ENCODE measurements at places on chromosomes 16 and 17.
A peak's percentile ranks its signal among the peaks of the same experiment; 100 is the strongest.

- no peak for DNase-seq
Observed at GRCh38 chr17:58079300-58080033, 3.8 kb upstream of the DYNLL2 start.

DNA sequence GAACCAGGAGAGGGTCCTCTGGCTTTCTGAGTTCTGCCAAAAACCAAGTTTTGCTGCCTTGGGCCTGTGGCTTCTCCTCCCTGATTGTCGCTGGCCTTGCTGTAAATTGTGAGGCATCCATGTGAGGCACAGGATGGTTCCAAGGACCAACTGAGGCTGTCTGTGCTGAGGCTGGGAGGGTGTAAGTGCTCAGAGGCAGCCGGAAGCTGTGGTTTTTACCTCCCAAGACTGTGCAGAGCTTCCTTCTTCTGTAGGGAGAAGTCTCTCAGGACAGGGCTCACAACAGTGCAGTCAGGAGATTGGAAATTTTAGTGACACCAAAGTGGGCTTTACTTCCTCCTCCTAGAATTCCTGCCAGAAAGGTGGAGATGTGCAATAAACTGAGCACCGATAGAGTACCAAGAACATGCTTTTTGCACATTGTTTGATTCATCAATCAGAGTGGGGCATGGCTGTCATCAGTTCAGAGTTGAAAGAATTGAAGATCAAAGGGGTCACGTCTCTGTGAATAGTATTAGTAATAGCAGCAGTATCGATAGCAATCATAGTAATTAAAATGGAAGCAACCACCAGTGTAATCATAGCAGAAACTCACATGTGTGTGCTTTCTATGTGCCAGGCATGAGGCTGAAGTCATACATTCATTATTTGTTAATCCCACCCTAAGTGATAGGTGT is 467.1 kb downstream of the WWOX start:
- DNase-seq = no peak

DNA sequence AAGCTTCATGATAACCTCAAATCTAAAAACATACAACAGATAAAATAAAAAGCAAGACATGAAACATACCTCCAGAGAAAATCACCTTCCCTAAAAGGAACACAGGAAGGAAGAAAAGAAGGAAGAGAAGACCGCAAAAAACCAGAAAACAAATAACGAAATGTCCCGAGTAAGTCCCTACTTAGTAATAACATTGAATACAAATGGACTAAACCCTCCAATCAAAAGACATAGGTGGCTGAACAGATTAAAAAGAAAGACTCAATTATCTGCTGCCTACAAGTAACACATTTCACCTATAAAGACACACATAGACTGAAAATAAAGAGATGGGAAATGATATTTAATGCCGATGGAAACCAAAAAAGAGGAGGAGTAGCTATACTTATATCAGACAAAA is 6.2 kb downstream of the FBXO39 start:
- no peak for DNase-seq

GRCh38 chr17:60311186-60311585 is 80.7 kb downstream of the USP32 start:
- DNase-seq = no peak

DNA sequence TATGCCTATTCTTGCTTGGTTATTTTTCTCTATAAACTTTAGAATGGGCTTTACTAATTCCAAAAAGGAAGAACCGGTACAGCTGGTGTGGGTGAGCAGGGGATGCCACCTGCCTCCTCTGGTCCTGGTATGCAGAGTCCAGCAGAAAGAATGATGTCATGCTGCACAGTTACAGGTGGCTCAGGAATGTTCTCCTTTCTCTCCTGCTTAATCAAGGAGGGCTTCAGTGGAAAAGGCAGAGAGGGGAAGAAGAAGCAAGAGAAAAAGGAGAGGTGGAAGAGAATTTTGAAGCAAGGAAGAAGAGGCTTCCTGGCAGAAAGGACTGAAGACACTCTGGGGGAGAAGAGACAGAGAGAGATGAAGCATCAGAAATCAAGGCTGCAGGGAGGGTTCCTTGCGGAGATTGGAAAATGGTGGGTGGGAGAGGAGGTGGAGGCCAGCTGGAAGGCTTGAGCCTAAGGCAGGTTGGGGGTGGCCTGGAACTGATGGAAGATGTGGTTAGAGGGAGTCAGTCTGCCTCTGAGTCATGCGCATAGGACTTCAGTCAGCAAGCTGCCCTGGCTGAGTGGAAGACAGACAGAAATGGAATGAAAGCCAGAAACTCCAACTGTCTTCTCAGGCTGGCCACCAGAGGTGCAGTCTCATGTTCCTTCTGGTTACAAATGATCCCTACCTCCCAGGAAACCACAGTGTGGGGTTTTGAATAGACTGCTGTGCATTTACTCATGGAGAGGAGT is 64.6 kb upstream of the CRHR1 start:
- DNase-seq = peak; percentile 65

GRCh38 chr16:68732042-68732680 is 4.9 kb upstream of the CDH1 start:
- peak; percentile 83 for DNase-seq

DNA sequence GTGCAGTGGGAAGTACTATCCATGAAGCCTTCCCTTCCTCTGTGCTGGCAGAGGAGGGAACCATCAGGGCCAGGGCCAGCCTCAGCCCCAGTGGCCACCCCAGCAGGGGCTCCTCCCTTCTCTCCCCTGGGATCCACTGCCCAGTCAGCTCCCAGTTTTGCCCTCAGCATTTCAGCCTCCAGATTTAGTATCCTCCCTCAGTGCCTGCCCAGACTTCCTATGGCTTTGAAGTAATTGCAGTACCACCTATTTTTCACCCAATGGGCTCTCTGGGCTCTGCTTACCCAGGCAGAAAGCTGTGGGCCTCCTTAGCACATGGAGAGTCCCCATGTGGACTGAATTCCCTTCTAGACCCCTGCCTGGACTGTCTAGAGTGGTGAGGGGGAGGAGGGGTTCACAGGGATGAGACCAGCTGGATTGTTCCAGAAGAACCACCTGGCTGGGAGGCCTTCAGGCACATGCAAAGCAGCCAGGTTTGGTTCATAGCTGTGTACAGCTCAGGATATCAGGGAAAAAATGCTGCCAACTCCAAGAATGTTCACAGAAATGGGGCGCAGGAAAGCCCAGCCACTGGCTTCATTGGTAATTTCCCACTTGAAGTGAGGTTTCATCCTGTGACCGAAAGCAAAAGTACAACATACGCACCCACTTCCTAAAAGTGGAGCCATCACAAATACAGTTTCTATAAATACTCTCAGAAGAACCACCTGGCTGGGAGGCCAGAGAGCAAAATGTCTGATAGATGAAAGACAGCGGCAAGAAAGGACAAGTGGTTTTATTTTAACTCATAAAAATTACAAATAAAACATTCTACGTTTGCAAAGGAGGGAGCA is 15.2 kb upstream of the HERPUD1 start:
- no peak for DNase-seq

DNA sequence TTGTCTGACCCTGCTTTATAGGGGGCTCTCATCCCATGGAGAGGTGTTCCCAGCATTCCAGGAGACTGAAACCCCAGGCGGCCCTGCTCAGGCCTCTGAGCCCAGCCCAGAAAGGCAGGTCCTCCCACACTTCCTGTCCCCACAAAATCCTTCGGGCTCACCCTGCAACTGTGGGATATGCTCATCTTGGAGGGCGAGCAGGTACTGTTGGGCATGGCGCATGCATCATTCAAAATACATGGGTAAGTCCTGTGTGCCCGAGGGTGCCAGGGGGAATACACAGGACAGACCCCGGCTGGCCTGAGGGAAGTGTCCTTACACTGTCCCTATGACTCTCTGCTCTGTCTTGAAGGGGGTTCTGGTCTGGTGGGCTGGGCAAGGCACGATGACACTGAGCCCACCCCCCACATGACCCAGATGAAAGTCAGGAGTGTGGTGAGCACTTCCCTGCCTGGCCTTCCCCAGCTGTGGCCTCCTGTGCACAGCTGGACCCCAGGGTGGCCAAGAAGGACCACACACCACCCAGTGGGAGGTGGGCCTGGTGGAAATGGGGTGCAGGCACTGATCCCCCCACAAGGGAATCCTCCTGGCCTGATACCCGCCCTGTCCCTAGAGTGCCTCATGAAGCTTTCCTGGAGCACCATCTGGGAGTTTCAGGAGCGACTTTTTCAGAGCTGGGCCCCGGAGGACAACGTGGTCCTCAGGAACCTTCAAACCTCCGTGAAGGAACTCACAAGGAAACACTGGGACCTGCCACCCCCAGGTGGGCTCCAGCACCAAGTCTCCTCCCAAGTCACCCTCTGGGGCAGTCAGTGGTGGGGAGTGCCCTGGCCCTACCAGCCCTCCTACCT is 46.7 kb downstream of the USP22 start:
- DNase-seq = no peak

All from ACHN (cell line).